Gastroesophageal sphincter (tissue), 4 donors: ENCODE measurements at places on chromosomes 7 and 10. TPM values are rescaled to one million over a fixed set of nuclear protein-coding genes. Genes with fewer than 3 reads are reported as not detected.
A peak's percentile ranks its signal among the peaks of the same experiment; 100 is the strongest.

DNA sequence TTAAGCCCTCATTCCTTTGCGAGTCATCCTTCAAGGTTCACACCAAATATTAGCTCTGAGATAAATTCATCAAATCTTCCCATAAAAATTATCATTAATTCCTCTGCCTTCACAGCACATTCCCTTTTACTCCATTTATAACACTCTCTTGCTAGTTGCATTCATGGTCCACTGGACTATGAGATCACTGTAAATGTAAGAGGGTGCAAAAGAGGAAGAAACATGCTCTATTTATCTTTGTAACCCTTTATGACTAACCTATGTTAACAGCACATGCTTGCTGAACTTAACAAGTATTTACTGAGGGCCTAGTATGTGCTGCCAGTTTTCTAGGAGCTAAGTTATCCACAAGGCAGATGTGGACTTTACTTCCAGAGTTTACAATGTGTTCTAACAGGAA is 86.7 kb upstream of the TMEM168 start:
- ATAC-seq: no peak

DNA sequence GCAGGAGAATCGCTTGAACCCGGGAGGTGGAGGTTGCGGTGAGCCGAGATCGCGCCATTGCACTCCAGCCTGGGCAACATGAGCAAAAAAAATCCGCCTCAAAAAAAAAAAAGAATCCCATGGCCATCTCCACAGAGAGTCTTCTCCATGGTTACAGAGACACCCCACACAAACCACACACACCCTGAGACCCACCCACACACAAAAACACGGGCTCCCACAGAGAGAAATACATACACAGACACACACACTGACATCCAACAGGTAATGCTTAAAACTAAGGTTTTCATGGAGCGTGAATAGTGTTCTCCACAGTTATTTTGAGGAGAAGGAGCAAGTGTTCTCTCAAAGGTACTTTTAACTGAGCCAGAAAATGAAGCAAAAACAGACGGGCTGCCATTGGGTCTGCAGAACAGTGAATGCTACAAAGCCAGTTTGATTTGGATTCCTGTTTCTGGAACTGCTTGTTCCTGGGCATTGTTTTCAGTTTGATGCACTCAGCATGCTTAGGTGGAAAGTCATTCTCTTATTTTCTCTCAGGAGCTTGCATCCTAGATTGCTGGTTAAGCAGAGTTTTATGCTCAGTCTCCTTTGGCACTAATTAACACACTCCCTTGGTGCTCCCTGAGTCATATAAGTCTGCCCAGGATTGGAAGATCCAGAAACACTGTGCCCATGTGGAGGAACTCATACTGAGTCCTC is 15.4 kb downstream of the AHCYL2 start:
- no peak for ATAC-seq

GRCh38 chr7:127704211-127704610 is 52.2 kb downstream of the SND1 start:
- no peak for ATAC-seq

GRCh38 chr7:13848681-13849131 is 140.8 kb downstream of the ETV1 start:
- no peak for ATAC-seq

DNA sequence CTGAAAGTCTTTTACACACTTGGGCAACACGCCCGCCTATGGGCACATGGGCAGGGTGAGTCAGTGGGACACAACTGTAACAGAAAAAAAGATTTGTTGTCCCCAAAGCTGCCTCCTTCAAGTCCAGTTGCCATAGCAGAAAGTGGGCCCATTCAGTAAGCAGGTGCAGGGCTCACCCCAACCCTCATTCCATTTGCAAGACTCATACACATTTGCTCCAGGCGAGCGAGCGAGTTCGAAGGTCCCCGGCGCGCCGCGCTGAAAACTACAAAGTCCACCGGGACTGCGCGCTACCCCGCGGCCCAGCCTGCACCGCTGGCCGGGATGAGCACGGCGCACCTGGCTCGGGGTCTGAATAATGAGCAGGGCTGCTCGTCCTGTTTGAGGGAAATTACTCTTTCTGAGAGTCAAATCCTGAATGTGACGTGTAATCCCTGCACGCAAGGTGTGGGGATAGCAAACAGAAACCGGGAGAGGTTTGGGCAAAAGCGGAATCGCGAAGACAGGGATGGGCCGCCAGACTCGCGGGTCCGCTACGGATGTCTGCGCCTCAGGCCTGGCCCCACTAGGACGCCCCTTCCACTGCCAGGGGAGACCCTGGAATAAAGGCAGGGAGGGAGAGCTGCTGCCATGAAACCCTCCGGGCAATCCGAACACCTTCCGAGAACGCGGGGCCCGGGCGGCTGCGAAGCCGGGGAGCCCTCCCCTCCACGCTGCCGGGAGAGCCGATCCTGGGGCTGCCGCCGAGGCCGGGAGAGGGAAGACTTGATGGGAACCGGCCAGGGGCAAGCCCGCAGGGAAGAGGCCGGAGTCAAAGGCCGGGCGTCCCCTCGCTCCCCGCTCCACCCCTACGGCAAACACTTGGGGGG is 982 bp downstream of the COBL start:
- ATAC-seq: peak; percentile 47

DNA sequence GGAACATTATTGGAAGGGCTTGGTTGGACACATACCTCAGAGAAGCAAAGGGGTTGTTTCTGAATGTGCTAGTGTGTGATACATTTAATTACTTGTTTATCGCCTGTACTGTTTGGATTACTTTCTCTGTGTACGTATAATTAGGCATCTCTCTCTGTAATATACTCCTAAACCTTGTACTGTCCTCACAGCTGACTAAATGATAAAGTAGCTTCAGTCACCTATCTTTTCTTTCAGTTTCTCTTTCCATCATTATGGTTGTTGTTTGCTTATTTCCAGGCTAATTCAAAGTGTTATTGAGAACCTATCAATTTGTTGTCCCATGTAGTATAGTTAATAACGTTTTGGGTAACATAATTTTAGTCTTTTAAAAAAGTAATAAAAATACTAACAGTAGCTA is 34.0 kb downstream of the MXI1 start:
- ATAC-seq: no peak

GRCh38 chr10:56370217-56371113 is 9.4 kb upstream of the ZWINT start:
- ATAC-seq: no peak

GRCh38 chr10:16231734-16232435 is 204.9 kb upstream of the PTER start:
- ATAC-seq: no peak

- ATAC-seq: no peak
Observed at GRCh38 chr10:12927896-12928295, 73.6 kb downstream of the CCDC3 start.

DNA sequence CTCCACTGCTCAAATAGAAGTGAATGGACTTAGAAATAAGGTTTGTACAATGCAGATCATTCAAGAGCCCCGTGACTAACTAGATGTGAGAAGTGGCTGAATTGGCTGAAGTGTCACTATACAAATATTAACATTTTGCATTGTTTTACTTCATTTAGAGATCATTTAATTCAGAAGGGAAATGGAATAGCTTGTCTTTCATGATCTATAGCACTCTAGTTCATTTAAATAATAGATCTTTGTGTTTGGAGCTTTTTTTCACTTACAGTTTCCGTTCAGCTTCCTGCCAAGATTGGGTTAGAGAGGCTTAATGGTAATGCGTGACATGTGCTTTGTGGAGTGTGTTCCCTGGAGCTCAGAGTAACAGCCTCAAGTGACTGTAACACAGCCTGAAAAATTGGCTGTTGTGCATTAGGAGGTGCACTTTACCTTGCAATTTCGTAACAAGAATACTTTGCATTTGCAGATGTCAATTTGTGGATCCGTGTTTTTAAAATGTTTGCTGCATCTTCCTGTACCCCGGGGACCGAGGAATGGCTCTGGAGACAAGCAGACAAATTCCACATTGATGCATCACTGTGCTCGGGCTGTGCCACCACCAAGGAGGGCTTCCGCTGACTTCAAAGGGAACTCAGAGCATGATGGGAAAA is 170.3 kb downstream of the NRP1 start:
- no peak for ATAC-seq

DNA sequence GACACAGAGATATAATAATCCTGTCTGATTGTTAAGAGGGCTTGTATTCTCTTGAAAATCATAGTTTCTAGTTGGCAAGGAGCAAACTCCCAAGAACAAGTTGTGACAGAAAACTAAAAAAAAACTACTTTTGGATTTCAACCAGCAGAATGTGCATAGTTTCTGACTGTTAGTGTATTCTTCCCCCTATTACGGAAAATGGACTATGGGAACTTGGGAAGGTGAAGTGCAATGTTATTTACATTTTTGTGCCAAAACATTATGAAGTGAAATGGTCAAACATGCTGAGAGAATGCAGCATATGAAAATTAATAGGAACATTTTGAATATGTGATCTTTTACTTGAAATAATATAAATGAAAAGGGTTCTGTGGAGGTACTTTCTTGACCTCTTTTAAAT is 660.8 kb downstream of the SUGCT start:
- no peak for ATAC-seq

- no peak for ATAC-seq
Observed at GRCh38 chr10:8248868-8249267, 194.4 kb downstream of the GATA3 start.

GRCh38 chr7:49791088-49791741 is 17.8 kb downstream of the VWC2 start:
- ATAC-seq: no peak

MOGAT3 gene
- total RNA-seq: not detected

OR2A12 gene
- not detected for total RNA-seq

CCL24 gene
- not detected for total RNA-seq

FAM131B gene
- 0.31 TPM for total RNA-seq

SPDYE2 gene
- not detected for total RNA-seq

TLL2 gene
- 0.31 TPM for total RNA-seq
